ENCODE measurements at places on chromosomes 1 and 21. TPM values are rescaled to one million over a fixed set of nuclear protein-coding genes. Genes with fewer than 3 reads are reported as not detected.

GRCh38 chr1:67573311-67573872 is 111.6 kb upstream of the GADD45A start:
- no peak for DNase-seq

- DNase-seq = no peak
Observed at GRCh38 chr1:204338360-204338759, 21.4 kb downstream of the PLEKHA6 start.

- DNase-seq = no peak
Observed at GRCh38 chr1:235027862-235028250, 100.8 kb downstream of the TOMM20 start.

- DNase-seq = no peak
Observed at GRCh38 chr1:41618871-41619270, 134.4 kb upstream of the EDN2 start.

DNA sequence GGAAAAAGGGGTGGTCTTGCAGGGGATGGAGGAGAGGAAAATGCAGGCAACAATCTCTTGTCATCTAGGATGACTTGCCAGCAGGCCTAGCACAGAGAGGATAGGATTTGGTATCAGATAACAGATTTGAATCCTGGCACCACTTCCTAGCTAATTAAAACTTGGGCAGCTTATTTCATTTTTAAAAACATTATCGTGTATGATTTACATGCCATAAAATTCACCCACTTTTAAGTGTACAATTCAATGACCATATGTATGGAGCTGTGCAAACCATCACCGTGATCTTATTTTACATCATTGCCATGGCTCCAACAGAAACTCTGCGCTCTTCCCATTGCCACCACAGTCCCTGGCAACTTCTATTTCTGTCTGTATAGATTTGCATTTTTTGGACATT is 6.9 kb downstream of the PYCR2 start:
- no peak for DNase-seq

DNA sequence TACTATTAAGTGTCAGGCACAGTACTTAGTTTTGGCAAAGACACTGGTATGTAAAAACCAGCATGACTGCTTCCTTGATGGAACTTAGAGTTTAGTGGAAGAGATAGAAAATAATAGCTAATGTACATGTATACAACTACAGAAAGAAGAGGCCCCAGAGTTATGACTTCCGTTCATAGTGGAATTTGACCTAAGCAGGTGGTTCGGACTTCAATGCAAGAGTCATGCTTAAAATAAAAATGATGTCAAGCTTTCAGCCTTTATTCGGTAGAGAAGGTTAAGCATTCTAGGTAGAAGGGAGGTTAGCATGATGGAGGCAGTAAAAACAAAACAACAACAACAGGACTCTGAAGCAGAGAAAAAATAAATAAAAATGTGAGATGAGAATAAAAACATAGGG is 165.9 kb downstream of the KCNT2 start:
- DNase-seq = no peak

DNA sequence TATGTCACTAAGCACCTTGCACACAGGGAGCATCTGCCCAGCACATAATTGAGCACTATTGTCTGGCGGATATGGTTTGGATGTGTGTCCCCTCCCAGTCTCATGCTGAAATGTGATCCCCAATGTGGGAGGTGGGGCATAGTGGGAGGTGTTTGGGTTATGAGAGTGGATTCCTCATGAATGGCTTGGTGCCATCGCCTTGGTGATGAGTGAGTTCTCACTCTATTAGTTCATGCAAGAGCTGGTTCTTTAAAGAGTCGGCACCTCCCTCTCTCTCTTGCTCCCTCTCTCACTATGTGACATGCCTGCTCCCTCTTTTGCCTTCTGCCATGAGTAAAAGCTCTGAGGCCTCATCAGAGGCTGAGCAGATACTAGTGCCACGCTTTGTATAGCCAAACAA is 9.5 kb downstream of the CTSK start:
- no peak for DNase-seq

Gene TMEM52
- 64.8 TPM for polyA plus RNA-seq

DNA sequence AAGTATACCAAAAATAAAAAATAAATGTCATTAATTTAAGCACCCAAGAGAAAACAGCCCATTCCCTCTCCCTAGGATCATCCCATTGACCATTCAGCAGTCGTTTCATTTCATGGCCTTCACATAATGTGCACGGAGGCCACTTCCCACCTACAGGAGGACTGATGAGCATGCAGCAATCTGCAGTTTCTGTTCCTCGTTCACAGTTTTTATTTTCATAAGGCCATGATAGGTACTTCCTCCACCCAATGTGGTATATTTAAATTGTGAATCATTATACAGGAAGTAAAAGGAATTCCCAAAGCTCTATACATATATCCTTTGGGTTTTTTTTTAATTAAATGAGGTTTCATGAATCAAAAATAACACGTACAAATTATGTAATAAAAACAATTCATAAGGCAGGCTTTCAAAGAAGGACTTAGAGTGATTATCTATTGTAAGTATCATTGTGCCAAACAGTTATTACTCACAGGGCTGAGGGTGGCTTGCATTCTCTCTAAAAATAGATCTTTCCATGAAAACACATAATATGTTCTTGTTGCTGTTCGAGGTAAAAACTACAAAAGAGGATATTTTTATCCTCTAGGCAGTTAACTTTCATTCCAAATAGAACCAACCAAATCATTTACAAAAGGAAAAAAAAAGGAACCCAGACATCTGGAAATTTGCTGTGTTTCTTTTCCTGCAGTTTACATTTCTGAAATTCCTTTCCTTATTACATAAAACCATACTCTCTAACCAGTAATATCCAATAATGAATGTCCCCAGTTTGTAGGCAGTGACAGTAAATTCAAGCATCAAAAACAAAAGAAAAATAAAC is 27.5 kb upstream of the SLC44A3 start:
- peak; percentile 58 for DNase-seq

Gene AKT3
- polyA plus RNA-seq = 19.3 TPM

- DNase-seq = no peak
Observed at GRCh38 chr1:173532237-173532636, 55.1 kb downstream of the PRDX6 start.

- DNase-seq = no peak
Observed at GRCh38 chr1:221274373-221274772, 395.1 kb downstream of the HLX start.

GRCh38 chr1:1664941-1665814 is 6.4 kb upstream of the CDK11B start:
- DNase-seq = no peak

GRCh38 chr1:1630965-1631781 is 800 bp upstream of the MMP23B start:
- peak; percentile 62 for DNase-seq

Gene C1orf105
- 89.4 TPM for polyA plus RNA-seq

DNA sequence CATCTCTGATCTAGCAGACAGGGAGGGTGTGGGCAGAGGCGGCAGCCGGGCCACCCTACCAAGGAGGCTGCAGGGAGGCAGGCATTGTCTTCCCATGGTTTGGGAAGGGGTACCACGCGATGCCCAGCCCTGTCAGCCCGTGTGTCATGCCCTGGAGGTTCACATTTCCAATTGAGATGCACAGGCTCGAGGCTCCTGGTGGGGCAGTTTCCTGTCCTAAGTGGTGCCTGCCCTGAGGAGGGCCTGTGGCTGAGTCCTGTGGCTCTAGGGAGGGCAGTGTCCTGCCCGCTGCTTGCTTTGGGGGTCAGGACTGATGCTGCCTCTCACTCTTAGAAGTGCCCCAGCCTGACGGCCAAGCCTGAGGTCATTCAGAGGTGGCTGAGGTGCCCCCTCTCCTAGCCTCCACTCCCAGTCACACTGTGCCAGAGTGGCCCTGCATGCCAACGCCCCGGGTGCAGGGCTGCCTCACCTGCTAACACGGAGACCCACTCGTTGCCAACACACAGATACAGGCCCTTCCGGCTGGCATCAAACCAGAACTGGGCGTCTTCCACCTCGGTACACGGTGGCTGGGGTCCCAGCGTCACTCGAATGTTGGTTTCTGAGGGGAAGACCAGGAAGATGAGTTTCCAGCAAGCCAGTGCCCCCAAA is 11.9 kb downstream of the KRTAP10-1 start:
- DNase-seq = no peak

Gene TMEM82
- polyA plus RNA-seq = not detected

DNA sequence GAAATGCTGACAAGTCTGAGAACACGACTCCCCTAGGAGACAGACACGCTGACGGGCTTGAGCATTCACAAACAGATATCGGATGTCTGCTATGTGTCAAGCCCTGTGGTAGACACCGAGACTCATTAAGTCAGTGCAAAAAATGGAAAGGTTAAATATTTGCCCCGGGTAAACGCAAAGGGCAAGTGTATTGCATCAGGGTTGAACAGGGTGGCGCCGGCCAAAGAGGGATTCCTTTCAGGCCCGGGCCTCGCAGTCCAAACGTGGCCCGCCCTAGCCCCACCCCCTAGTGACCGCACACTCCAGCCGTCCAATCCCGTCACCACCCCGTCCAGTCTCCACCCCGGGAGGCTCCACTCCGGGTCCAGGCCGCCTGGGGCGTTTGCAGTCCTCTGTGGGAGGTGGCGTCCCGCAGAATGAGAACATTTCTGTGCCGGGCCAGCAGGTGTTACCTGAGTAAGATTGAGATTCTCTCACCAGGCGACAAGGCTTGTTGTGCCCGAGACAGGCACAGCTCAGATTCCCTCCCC is 16.3 kb upstream of the TMEM9 start:
- peak; percentile 97 for DNase-seq

Gene CD5L
- polyA plus RNA-seq = not detected

GRCh38 chr1:152189657-152190442 is 30.8 kb upstream of the RPTN start:
- DNase-seq = peak; percentile 54
